ENCODE measurements at places on chromosomes 3 and 15.
A peak's percentile ranks its signal among the peaks of the same experiment; 100 is the strongest.

DNA sequence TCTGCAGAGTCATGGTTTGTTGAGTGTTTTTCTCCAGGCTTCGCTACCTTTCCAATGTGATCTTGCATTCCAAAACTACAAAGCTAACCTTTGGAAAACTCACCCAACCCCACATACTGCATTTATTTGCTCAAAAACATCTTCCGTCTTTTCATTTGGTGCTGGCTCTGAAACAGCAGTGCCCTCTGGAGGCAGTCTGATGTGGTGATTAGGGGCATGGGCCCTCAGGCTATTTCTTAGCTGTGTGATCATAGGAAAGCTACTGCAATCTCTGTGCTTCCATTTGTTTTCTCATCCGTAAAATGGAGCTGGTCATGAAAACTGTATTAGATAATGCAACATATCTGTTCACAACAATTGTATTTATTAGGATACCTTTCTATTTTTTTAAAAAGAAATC, 47.0 kb downstream of the MTHFS start:
- DNase-seq, result no peak

GRCh38 chr3:170572665-170573253, 13.1 kb downstream of the SLC7A14 start:
- DNase-seq, result no peak

DNA sequence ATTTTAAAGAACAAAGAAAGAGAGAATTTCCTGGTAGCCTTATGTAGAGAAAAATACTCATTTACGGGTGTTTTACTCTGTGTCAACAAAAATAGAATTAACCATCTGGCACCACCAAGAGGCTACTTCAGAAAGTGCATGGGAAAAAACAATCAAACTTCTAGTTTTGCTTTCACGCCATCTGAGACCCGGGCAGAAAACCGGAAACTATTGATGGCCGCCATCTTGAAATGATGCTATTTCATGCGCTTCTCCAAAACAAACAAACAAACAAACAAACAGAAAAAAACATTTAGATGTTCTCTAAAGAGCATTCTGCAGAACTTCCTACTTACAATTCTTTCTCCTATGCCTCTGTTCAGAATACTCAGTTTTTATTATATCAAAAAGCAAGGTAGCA, 49.4 kb upstream of the SYNPR start:
- peak; percentile 32 for DNase-seq

DNA sequence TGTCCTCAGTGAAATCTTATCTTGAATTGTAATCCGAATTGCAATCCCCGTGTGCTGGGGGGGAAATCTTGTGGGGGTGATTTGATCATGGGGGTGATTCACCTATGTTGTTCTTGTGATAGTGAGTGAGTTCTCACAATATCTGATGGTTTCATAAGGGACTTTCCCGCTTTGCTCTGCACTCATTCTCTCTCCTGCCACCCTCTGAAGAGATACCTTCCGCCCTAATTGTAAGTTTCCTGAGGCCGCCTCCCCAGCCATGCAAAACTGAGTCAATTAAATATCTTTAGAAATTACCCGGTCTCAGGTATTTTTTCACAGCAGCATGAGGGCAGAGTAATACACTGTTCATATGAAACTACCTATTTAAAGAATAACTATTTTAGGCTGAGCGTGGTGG, 304.1 kb upstream of the EPHA6 start:
- DNase-seq, result no peak

DNA sequence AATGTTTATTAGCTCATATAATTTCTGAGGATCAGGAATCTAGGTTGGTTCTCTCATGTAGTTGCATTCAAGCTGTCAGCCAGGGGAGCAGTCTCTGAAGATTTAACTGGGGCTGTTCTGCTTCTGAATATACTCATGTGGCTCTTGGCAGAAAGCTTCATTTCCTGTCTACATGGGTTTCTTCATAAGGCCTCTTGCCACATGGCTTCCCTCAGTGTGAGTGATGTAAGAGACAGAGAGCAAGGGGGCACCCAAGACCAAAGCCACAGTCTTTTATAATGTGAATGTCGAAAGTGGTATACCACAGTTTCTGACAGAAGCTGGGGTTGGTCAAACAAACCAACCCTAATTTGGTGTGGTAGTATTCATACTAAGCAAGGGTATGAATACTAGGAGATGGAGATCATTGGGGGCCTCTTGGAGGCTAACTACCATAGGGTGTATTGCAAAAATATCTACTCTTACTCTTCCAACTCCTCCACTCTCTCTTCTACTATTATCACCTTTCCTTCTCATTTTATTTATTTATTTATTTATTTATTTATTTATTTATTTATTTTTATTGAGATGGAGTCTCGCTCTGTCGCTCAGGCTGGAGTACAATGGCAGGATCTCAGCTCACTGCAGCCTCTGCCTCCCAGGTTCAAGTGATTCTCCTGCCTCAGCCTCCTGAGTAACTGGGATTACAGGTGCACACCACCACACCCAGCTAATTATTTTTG, 123.8 kb downstream of the B3GALNT1 start:
- DNase-seq, result no peak

GRCh38 chr3:10365791-10366190, 44.9 kb upstream of the SEC13 start:
- DNase-seq, result no peak

DNA sequence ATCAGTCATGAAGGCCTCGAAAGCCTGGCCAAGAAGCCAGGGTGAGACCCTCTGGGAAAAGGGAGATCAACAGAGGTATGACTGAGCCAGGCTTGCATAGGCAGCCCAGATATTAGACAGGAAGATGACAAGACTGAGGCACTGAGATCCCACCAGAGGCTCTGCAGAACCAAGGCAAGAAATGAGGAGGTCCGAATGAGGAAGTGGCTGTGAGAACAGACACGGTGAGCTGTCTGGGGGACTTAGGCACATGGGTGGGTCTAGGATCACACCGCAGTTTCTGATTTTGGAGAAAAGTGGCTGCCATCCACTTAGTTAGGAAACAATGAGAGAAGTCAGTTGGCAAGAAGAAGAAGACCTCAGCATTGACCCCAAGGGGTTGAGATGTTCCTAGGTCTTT, 31.5 kb upstream of the PRSS50 start:
- no peak for DNase-seq

DNA sequence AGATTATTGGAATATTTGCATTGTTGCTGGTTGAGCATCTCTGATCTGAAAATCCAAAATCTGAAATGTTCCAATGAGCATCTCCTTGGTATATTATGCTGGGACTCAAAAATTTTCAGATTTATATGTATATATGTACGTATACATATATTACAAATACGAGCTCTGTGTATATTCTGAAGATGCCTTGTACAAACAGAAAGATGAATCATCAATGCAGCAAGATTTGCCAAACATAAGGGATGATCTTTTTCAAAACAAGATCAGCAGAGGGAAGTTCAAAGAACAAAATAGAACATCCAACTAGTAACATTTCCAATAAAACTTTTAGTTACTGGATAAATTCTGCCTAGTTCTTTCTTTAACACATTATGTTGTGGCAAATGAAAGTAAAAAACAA, 42.5 kb downstream of the HERC1 start:
- no peak for DNase-seq

- DNase-seq, result no peak
Observed at GRCh38 chr3:124373524-124373923, 356.7 kb upstream of the UMPS start.
